ENCODE measurements at places on chromosomes 13 and 19. TPM values are rescaled to one million over a fixed set of nuclear protein-coding genes. Genes with fewer than 3 reads are reported as not detected.

The PAK4 gene
- 1.9 TPM for total RNA-seq

The FUT6 gene
- not detected for total RNA-seq

The ZNF578 gene
- 28.4 TPM for total RNA-seq

The ZNF730 gene
- 21.5 TPM for total RNA-seq

The ZNF773 gene
- 26.4 TPM for total RNA-seq

The FAM124A gene
- total RNA-seq, result 13.7 TPM

The SYNE4 gene
- not detected for total RNA-seq

The ZNF791 gene
- total RNA-seq, result 27.6 TPM

The RASGRP4 gene
- 0.16 TPM for total RNA-seq

The ATP7B gene
- 11.1 TPM for total RNA-seq

The ANGPTL4 gene
- total RNA-seq, result 0.94 TPM

The ADAMTS10 gene
- 46.0 TPM for total RNA-seq

The SBNO2 gene
- 4.2 TPM for total RNA-seq

The DIRAS1 gene
- total RNA-seq, result 23.1 TPM

The SIGLEC5 gene
- not detected for total RNA-seq

All from occipital lobe (tissue), 3 donors.